Skin of body (tissue), 3 donors: ENCODE measurements at places on chromosomes 7 and 10. TPM values are rescaled to one million over a fixed set of nuclear protein-coding genes. Genes with fewer than 3 reads are reported as not detected.

The PDK4 gene
- total RNA-seq: 34.8 TPM

The TMEM213 gene
- not detected for total RNA-seq

The DGKI gene
- 1.5 TPM for total RNA-seq

The TRPV5 gene
- total RNA-seq: 0.10 TPM

The TUBB8 gene
- total RNA-seq: not detected

The INSYN2A gene
- 0.30 TPM for total RNA-seq

DNA sequence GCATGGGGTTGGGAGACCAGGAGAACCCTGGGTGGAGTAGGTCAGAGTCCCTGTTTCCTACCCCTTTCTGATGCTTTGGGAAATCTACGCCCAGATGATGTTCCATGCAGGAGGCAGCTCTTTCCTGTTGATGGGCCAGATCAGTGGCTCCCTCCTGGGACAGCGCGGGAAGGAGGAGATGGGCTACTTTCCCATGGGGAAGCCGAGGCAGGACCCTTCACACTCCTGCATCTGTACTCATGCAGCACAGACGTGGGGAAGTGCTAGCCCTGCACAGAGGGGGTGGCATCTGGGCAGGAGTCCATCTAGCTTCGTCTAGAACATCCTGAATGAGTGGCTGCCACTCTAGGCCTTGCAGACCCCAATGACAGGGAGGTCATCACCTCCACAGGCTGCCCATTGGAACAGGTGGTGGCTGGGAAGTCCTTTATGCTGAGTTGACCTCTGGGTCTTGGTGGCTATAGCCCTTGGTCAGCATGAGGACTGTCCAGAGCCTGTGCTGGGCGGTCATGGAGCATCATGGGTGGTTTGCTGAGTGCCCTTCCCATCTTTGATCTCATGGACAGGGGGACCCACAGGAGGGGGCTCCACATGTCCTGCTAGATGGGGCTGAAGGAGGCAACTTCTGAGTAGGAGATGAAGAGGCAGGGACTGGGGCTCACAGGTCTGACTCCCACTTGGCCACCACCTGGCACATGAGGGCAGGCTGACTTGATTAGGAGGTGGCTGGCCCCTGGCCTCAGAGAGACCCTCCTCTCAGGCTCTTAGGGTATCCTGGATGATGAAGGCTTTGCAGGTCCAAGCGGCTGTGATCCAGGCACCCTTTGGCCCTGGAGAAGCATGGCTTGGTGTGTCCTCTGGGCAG is 24.6 kb downstream of the RAMP3 start:
- no peak for DNase-seq

DNA sequence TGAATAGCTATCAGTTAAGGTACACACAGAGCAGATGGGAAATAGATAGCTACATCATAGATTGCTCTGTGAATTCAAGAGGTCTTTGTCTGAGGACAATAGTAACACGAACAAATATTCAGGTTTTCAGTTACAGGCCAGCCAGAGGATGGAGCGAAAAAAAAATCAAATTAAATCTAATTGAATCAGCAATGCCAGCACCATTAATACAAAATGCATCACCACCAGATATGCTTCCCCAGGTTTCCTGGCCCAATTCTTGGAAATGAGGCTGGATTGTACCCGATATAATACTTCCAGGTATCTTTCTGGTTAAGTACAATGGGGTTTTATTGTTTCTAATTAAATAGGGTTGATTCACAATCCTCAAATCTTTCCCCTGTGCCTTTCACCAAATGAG is 975.8 kb upstream of the AUTS2 start:
- DNase-seq: no peak

- no peak for DNase-seq
These were observed 5.9 kb downstream of the TSPAN33 start for GRCh38 chr7:129150199-129150996.

GRCh38 chr10:86692023-86692514 is 23.8 kb downstream of the LDB3 start:
- DNase-seq: no peak

DNA sequence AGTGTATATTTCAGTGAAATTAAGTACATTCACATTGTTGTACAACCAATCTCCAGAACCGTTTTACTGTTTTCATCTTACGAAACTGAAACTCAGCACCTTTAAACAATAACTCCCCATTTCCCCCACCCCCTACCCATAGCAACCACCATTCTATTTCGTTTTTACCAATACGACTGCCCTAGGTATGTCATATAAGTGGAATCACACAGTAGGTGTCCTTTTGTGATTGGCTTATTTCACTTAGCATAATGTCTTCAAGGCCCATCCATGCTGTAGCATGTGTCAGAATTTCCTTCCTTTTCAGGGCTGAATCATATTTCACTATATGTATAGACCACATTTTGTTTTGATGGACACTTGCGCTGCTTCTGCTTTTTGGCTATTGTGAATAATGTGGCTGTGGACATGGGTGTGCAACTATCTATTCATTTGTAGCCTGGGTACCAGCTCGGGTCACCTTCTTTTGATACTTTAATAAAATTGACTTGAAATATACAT is 34.3 kb upstream of the DLG5 start:
- DNase-seq: no peak

DNA sequence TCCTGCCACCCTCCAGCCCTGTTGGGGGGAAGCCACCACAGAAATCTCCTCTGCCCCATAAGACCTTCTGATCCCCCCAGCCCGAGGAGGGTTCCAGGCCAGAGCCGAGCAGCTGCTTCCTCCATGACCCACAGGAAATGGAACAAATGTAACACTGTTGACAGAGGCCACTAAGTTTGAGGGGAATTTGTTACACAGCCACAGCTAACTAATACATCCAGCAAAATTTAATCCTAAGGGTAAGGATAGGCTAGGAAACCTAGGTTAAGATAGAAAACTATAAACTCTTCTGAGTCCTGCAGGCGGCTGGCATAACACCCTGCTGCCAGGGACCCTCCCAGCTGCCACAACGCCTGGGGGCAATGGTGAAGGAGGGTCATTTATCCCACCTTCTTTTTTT is 66.8 kb upstream of the PDGFA start:
- no peak for DNase-seq

DNA sequence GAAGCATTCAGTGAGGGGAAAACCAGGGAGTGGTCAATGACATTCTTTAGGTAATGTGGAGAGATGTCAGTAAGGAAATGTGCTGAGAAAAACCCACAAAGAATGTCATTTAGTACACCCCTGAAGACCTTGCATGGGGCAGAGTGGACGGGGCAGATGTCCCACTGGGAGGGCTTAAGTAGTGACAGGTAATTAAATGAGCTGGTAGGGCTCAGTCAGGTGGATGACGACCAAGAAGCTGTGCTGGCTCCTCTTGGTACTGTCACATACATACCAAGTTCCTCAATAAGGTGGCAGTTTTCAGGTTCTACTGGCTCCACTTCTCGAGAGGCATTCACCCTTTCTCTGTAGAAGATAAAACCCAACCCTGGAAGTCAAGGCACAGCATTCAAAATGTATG is 1.8 kb downstream of the PON3 start:
- DNase-seq: no peak

DNA sequence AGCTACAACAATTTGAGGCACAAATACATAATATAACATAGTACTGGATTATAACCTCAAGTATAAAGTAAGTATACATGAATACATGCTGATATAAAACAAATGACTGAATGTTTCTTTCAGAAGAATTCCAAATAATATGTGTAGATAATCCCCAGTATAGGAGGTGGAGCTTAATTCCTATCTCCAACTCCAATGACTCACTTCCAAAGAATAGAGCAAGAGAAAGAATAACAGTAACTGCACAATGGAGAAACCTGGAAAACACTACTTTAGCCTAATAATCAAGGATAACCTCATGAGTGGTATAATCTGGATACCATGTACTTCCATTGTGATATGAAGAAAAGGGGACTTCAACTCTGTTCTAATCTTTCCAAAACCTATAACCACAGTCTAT is 13.7 kb upstream of the SEMA3C start:
- no peak for DNase-seq

DNA sequence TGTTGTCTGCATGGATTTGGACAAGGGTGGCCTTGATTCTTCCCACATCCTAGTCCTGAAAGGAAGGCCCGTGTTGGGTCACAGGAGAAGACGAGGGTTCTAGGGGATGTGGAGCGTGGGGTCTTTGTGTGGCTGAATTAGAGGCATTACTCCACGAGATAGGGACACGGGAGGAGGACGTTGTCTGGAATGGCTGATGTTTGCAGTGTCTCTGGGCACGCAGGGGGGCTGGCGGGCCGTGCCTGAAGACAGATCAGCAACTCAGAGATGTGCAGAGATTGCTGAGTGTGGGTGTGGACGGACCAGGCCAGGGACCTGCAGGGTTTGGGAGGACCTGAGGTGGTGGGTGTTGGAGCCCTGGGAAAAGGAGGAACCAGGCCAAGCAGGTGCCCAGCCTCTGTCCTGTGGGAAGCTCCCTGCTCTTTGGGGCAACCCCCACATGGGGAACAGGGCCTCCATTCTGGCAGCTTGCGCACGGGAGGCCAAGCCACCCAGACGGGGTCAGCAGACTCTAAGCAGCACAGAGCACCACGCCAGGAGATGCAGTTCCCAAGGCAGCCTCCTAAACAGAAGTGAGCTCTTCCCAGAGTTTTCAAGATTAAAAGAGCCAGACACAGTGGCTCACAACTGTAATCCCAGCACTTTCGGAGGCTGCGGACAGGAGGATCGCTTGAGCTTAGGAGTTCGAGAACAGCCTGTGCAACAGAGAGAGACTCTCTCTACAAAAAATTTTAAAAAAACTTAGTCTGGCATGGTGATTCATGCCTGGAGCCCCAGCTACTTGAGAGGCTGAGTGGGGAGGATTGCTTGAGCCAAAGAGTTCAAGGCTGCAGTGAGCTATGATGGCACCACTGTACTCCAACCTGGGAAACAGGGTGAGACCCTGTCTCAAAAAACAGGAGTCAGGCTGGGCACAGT is 71.0 kb upstream of the GTF2I start:
- no peak for DNase-seq
